LNCaP clone FGC (cell line): ENCODE measurements at places on chromosomes 5 and 9.

GRCh38 chr9:88177371-88177770 is 39.1 kb upstream of the SPATA31C2 start:
- DNase-seq = no peak

- no peak for DNase-seq
Observed at GRCh38 chr5:145917288-145917687, 19.1 kb upstream of the SH3RF2 start.

- no peak for DNase-seq
Observed at GRCh38 chr5:95872346-95873268, 50.1 kb upstream of the GLRX start.

DNA sequence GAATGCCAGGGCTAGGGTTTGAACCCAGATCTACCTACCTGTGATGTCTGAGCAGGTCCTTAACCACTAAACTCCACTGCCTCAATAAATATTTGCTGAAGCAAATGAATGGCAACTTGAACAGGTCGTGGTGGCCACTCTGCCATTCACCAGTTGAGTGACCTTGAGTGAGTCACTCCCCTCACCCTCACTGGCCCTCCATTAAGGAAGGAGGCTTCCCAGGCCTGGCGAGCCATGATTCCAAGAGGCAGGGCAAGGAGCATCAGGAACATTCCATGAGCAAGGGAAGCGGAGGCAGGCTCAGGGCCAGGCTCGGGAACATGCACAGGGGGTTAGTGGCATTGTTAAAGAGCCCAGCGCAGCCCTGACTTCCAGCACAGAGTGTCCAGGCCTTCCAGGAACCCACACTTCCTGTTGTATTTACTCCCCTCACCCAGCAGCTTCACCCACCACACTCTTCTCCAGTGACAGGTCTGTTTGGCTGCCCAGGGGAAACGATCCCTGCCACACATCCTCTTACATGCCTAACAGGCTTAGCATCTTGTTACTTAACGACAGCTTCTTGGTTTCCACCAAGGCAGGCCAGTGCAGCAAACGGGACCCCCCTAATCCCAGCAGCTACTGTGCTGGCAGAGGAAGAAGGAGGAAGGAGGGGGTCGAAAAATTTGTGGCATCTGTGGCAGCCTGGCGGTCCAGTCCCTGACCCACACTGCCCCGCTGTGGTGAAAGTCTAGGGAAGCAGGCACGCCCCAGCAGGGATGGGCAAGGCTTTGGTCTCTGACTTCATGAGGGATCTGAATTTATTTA is 43.7 kb upstream of the TTC1 start:
- peak; percentile 19 for DNase-seq

GRCh38 chr9:104927216-104927911 is 591 bp downstream of the ABCA1 start:
- no peak for DNase-seq

GRCh38 chr9:134245179-134245578 is 80.8 kb upstream of the RNU6ATAC start:
- DNase-seq = no peak

DNA sequence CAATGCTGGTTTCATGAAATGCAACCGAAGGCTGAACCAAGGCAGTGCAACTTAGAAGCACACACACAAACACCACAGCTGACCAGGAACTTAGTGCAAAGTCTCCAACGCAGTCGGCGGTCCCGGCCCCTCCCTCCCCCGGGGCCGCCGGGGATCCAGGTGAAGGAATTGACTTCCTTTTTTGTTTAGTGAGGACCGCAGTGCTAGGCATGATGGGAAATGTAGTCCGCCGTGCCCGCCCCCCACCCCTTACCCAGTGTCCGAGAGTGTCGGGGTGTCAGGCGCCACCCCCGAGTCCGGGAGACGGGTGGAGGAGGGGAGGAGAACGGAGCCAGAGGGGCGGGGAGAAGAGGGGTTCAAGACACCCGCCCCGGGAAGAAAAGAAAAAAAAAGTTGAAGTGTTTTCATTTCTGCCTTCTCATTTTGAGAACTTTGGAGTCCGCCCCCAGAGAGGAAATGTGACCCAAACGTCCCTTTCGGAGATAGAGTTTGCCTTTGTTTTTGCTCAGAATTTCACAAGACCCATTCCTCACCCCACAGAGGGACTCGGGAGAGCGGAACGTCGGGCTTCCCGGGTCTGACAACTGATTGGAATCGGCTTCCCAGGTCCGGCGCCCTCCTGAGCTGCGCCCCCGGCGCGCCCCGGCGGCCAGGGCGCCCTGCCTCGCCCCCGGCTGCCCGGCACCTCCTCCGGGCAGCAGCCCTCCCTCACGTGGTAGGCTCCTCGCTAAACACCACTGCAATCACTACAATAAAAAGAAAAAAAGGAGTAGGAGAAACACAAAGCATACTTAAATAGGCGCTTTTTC is 2.0 kb downstream of the IER5L start:
- no peak for DNase-seq

- no peak for DNase-seq
Observed at GRCh38 chr9:68704498-68704813, 584 bp upstream of the PIP5K1B start.

DNA sequence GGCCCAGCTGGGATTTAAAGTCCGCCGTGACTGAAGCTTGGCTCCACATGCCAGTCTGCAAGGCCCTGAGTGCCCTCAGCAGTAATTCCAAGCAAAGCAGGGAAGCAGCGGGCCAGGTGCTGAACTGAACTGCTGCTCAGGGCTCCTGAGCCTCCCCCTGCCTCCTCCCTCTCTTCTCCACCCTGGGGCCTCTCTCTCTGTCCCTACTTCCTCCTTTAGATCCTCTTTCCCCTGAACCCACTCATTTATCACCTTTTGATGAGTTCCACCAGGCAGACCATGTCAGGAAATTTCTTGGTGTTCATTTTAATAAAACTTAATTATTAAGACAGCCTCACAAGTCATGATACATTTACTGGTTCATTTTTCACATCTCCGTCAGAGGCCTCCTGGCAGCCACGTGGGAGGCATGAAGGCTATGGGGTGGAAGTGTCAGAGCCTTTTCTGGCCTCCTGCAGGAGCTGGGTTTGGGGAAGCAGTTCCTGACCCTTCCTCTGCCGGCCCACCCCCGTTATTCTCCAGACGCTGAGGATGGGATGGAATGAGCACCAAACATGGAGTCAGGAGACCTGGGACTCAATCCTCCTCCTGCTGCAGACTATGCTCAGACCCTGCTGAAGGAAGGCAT is 32.2 kb upstream of the KCNIP1 start:
- no peak for DNase-seq

GRCh38 chr5:120124961-120125360 is 339.1 kb upstream of the PRR16 start:
- no peak for DNase-seq

DNA sequence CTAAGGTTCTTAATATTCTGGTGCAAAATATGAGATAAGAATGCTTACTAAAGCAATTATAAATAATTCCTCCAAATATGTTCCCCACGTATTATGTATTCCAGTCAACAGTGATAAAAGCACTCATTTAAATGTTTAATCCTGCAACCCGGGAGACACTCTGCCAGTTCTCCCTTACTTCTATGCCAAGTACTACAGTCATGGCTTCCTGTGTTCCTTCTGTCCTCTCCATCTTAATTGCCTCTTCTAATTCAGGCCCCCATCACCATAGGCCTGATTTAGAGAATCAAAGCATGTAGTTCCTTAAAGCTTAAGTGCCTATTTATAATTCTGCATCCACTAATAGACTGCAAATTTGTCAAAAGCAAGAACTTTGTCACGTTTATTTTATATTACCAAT is 474.8 kb downstream of the SEMA5A start:
- no peak for DNase-seq

DNA sequence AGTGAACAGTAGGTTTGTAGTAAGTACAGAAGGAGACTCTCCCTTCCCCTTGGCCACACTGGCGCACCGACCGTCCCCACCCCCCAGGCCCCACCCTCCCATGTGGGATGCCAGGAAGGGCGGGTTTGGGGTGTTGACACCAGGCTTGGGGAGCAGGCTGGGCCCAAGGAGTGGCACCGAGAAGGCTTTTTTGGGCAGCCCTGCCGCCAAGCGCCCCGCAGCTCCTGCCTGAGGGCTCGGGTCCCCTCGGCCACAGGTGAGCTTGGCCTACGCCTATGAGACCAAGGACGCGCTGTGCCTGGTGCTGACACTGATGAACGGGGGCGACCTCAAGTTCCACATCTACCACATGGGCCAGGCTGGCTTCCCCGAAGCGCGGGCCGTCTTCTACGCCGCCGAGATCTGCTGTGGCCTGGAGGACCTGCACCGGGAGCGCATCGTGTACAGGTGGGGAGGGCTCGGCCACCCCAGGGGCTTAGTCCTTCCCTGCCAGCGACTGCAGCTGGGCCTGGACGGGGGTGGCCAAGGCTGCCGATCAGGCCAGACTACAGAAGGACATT is 7.3 kb downstream of the GRK6 start:
- no peak for DNase-seq

DNA sequence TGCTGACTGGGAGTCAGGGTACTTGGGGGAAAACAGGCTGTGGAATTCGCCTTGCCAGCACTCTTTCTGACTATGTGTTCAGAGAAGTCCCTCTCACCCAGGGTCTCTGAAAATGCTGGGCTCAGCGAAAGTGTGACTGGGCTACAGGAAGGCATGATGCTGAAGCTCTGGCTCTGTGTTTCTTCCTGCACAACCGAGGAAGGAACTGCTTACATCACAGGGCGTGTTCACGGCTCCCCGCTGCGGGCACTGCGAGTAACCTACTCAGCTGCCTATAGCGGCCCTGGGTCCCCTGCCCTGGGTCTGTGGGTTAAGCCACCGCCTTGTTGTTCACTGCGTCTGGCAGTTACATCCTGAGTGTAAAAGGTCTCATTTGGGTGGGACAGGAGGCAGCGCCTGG is 222.4 kb upstream of the IRX4 start:
- DNase-seq = no peak

DNA sequence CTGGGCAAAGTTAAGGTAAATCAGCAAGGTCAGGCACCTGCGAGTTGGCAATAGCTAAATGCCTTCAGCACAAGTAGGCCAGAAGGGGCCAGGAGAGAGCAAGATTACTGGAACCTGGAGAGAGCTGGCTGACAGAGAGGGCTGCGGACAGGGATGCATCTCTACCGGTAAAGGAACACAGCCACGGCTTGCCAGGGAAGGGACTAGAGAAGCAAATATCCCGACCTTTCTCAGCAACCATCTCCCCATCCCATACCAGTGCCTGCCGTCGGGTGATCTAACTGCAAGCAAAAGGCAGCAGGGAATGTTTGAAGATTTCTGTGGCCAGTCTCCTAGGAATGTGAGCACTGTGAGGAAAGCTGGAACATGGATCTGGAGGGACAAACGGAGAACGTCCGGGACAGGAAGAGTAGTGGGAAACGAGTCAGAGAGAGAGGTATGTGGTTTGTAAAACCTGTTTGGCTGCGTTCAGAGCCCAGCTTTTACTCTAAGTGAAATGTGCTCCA is 15.9 kb upstream of the ABLIM3 start:
- peak; percentile 67 for DNase-seq
